ENCODE measurements at places on chromosomes 2 and 18.
A peak's percentile ranks its signal among the peaks of the same experiment; 100 is the strongest.

DNA sequence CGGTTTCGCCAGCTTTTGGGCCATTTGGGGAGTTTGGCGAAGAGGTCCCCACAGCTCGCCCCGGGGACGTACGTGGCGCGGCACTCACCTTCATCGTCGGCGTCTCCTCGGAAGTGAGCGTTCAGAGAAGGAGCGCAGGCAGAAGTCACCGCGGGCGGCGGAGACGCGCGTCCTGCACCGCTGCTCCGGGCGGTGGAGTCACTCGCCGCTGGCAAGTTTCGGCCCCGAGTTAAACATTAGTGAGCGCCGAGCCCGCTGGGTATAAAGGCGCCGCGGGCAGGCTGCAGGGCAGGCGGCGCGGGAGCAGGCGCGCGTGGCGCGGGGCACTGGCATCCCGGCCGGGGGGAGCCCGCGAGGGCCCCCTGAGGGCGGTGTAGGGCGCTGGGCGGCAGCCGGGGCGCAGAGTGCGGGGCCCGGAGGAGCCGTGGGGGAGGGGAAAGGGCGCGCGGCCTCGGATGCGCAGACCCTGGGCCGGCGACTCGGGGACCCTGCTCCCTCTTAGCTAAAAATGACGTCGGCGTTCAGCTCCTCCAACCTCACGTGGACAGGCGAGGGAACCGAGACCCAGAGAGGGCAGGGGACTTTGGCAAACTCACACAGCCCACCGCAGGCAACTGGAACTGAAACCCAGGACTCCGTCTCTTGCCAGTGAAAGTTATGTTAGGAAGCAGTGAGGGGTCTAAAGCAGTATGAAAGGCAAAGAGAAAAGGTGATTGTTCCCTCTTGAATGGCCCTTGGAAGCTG is at the start of gene DPP4:
DPP4 (minus strand) TSS at position 328 of the 744 bp plus-strand sequence; CDS start at position 94, 234 bp downstream.
- peak; percentile 39 for DNase-seq

GRCh38 chr18:69774831-69775230 is 172.8 kb downstream of the CD226 start:
- no peak for DNase-seq

- DNase-seq: no peak
These were observed 64.7 kb downstream of the RAPH1 start for GRCh38 chr2:203470371-203470770.

DNA sequence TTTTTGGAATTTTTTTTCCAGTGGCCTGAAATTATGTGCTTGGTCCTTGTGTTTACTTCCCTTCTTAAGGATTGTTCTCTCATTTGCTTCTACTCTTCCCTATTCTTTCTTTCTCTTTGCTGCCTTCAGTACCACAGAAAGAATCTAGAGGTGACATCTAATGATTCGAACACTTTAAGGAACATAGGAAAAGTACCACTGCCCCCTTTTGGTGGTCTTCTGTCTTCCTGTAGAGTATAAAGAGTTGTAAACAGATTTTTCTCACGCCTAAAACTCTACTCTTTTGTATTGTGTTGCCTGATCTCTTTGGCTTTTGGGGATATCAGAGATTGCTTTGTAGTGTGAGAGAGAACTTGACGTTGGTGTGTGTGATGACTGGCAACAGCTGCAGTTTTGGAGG is 7.0 kb upstream of the SCTR start:
- no peak for DNase-seq

DNA sequence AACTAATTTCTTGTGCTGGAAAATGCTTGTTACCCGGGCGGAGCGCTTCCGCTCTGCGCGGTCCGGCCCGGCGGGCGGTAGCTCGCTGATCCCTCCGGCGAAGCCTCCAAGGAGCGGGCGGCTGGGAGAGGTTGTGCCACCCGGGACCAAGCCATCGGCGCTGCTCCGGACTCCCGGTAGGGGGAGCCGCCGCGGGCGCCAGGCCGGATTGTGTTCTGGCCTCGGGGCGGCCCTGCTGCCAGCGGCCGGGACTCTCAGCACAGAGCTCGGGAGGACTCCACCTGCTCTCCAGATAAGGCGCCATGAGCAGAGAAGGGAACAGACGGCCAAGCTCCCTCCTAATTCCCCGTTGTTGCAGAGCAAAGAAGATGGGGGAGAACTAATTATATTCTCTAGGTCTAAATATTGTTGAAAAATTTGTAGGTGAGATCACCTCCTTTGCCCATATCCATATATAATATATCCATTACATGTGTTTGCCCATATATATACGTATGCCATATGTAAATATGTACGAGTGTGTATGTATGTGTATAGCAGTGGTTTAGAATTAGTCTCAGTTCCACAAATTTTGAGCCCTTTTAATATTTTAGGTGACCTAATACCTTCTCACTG is 13.8 kb upstream of the SATB2 start:
- peak; percentile 85 for DNase-seq

GRCh38 chr2:207807516-207807915 is 37.8 kb upstream of the FZD5 start:
- no peak for DNase-seq

DNA sequence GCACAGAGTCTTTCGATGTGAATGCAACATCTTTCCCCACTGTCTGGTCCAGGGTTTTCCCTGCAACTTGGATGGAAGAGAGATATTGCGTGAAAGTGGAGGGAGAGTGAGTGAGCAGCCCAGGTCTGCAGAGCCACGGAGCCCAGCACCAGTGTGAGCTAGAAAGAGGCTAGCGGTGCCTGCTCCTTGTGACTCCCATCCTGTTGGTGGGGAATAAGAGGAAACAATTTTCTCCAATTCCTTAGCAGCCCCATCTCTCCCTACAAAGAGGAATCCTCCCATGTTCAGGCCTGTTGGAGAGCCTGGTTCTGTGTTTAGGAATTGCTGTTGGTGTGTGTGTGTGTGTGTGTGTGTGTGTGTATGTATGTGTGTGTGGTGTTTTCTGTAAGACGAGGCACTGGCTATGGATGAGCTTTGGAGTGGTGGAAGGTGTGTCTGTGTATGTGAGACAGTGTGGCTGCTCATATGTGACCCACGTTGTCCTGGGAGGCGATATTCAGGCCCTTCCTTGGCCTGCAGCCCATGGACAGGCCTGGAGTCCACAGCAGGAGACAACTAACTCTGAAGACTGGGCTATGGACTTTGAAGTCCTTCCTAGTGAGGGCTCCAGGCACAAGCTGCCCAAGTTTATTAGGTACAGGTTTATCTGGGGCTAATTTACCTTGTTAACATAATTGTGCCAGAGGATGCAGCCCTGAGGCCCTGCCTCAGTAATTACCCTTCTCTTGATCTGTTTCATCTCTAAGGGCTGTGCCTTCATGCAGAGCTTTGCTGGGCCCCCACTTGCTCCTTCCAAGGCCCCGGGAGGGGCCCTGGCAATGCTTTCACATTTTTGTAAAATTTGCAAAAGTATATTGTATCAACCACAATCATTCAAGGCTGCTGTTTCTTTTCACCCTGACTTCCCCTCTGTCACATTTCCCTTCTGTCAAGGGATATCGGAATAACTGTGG is 88.6 kb upstream of the HAAO start:
- no peak for DNase-seq

DNA sequence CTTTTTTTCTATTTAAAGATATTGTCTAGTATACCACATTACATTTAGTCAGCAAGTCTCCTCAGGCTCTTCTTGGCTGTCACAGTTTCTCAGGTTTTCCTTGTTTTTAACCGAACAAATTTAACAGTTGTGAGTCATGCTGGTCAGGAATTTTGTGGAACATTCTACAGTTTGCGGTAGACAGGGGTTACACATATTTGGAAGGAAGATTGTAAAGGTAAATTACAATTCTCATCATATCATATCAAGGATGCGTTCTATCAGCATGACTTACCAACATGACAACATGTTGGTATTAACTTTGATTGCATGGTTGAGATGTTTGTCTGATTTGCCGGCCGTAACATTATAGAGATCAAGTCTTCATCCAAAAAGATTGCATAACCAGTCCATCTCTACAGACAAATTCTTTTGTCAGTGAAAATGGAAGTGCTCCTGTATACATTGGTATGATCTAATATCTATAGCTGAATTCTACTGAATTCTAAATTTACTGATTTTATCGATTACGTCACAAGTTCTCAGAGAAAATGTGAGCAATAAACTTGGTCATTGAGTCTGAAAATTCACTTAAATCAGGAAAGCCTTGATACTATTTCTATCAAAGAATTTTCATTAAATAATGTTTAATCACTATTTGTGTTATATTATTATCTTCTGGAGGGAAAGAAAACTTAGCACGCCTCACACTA is 664.4 kb upstream of the SLC8A1 start:
- no peak for DNase-seq

DNA sequence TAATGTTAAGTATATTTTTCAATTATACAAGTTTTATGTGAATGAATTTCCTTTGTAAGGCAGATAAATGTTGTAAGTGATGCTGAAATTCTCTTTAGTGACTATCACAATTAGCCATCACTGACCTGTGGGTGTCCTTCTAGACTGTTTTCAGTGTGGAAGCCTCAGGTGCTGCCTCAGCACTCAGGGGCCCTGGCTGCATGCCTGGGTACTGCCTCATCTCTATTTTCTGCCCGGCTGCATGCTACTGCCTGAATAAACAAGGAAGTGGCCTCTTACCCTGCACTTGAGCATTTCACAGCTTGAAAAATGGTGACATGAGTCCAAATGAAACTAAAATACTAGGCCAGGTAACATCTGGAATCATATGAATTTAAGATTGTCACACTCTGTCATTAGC is 787.6 kb upstream of the SALL3 start:
- peak; percentile 42 for DNase-seq

GRCh38 chr18:434410-434809 is 66.1 kb downstream of the COLEC12 start:
- DNase-seq: peak; percentile 62

GRCh38 chr2:32746669-32747068 is 118.8 kb downstream of the TTC27 start:
- no peak for DNase-seq

- no peak for DNase-seq
These were observed at the start of gene ZBTB14 for GRCh38 chr18:5295231-5295920. ZBTB14 (minus strand) TSS chr18:5295726; CDS start chr18:5293246, 2,480 bp downstream.
